ENCODE measurements at places on chromosomes 2 and 18.
A peak's percentile ranks its signal among the peaks of the same experiment; 100 is the strongest.

GRCh38 chr18:49161627-49162026 is 210.9 kb upstream of the SMAD7 start:
- DNase-seq, result no peak

DNA sequence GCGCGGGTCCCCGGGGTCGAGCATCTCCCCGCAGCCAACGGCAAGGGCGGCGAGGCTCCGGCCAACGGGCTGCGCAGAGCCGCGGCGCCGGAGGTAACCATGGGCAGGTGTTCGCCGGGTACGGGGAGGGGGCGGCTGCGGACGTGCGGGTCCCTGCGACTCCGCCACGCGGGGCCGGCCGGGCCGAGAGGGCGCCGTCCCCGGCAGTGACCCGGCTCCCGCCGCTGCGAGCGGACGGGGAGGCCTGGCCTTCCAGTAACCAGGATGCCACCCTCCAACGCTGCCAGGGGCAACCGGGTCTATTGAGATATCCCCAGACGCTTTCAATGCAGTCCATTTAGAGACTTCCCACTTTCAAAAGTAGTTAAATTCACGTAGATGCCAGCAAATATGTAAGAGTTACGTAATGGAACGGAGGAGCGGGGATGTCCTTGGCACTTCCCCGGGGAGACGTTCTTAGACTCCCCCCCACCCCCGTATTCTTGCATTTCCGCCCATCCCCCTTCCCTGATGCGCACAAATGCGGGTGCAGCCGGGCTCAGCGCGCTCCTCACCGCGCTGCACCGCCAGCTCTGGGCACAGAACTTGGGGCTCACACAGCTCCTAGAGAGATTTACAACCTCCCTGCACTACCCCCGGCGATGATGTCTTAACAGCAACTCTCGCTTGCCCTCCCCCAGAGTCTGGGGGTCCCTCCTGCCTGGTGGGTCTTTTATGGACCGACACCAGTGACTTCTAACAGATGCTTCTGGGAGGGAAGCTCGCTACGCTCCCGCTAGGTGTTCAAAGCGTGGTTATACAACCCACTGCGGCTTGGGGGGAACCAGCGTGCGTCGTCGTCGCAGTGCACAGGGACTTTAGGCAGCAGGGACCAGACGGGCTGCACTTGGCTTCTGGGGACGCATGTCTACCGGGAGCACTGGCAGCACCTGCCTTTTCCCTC is 657 bp downstream of the SGPP2 start:
- DNase-seq, result peak; percentile 49

GRCh38 chr2:132975193-132976105 is 305.4 kb upstream of the LYPD1 start:
- no peak for DNase-seq

GRCh38 chr2:209556354-209556961 is 132.6 kb downstream of the MAP2 start:
- no peak for DNase-seq

DNA sequence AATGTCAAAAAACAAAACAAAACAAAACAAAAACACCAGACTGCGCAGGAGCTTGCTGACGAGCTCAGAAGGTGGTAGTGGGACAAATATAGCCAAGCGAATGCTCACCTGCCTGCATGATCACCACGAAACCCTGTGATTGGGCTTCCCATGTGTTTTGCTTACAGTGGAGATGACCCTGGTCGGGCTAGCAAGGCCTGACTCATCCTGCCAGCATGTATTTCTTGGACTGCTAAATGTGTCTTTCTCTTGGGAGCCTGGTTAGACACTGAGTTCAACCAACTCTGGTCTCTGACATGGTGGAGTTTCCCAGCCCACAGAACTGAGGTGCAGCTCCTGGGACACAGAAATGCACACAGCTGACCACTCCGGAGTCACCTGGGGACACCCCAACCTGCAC is 30.7 kb upstream of the DUSP2 start:
- DNase-seq, result no peak

GRCh38 chr18:72652990-72653593 is 109.0 kb upstream of the CBLN2 start:
- DNase-seq, result no peak

DNA sequence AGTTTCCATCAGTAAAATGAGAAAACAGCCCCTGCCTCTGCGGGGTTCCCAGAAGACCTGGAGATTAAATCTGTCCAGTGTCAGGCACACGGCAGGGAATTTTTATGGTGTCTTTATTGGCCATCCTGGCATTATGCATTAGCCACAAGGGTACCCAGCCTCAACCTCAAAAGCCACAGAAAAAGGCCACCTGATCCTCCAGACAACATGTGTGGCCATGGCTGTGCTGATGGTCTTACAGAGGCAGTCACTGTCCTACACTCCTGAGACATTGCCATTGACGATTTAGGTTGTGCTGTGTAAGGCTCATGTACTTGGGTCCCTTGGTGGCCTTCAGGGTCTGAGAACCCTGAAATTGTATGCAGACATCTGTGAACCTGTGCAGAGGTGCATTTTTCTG is 115.6 kb downstream of the SMAD7 start:
- no peak for DNase-seq

- no peak for DNase-seq
Observed at GRCh38 chr2:218019411-218020060, 16.7 kb upstream of the TNS1 start.

GRCh38 chr18:71105078-71105819 is 816.4 kb downstream of the SOCS6 start:
- DNase-seq, result no peak

- no peak for DNase-seq
Observed at GRCh38 chr2:159111346-159111927, 143.0 kb downstream of the TANC1 start.

DNA sequence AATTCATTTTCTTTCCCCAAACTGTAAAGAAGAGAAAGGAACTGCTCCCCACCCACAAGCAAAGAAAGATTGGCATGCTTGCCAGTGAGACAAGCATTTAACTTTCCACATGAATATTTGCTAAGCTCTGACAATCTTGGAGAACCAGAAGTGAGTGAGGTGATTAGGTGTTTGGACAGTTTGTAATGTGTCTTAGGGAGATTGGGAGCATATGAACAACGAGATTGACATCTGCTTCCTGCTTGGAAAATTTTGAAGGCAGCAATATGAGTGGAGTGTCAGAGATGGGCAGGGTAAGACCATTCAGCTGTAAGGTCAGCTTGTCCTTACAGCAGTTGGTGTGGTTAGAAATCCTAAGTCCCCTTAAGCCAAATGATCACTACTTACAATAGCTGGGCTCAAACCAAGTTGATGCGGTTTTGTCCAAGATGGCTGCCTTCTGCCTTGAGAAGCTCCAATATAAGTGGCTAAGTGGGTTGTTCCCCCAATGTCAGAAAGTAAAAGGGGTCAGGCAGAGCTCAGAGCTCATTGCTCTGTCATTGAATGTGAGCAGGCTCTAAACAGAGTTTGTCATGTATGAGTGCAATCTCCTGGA is 36.0 kb upstream of the GALNT5 start:
- no peak for DNase-seq

GRCh38 chr2:121974897-121975661 is 219.6 kb downstream of the TSN start:
- DNase-seq, result peak; percentile 71

DNA sequence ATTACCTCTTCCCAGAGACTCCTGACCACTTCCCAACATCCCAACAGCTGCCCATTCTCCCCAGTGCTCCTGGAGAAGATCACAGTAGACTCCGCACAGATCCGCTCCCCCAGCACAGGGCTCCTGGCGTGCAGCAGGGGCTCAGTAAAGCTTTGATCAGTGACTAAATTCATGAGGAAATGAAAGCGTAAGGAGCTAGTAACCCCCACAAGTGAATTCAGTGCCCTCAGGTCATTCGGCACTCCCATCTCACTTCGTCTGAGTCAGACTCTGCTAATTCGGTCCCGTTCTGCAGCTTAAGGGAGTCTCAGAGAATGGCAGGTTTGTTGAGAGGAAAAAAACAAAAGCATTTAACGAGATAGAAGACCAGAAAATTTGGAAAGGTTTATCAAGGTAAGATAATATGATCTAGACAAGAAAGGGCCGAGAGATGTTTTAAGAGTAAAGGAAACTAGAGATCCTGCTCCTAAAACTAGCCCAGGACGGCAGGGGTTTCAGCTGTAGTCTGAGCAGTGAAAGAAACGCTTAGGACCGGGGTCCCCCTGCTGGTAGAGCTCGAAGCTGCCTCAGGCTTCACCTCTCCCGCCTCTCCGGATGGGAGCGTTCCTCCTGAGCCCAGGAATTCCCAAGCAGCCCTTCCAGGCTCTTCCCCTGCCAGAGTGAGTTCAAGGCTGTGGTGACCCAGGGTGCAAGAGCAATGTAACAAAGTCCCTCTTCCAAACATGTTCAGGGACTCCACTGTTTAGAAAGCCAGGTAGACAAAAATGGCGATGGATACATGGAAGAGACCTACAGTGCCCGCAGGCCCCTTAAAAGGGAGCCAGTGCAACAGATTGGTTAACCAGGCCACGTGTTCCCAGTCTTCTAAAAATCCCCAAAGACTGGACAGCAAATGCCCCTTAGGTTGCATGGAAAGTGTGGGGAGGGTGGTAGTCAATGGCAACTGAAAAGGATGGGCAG is 127.3 kb downstream of the DNER start:
- DNase-seq, result peak; percentile 85

All from right forelimb (tissue), 1 donor.